ENCODE measurements at places on chromosomes 7 and 10. TPM values are rescaled to one million over a fixed set of nuclear protein-coding genes. Genes with fewer than 3 reads are reported as not detected.

DNA sequence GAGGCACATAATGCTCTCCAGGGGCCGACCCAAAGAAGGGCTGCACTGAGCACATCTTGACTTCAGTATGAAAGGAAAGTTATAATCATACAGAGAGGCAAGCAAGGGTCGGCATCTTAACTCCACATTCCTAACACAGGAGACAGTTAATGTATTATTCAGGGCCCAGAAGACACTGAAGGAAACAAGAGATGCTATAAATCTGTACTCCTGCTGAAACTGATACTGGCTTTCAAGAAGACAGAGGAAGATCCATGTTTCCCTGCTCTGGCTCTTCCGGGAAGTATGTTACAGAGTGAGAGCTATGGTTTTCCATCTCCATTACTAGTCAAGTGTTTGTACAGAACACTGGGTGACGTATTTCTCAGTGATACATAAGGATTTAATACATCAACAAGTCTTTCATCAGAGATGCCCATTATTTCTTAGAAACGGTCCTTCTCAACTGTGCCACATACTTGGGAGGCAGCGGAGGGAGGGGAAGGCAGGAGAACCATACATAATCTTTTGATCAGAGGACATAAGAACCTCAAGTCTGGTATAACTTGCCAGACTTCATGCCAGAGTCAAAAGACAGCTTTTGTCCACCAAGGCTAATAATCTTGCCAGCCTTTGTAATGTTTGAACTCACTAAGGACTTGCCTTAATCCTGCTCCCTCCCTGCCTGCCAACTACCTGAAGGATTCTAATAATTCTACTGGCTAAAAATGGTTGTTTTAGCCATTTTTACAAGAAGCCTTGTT lies 58.1 kb downstream of the ENO4 start:
- DNase-seq, result no peak

DNA sequence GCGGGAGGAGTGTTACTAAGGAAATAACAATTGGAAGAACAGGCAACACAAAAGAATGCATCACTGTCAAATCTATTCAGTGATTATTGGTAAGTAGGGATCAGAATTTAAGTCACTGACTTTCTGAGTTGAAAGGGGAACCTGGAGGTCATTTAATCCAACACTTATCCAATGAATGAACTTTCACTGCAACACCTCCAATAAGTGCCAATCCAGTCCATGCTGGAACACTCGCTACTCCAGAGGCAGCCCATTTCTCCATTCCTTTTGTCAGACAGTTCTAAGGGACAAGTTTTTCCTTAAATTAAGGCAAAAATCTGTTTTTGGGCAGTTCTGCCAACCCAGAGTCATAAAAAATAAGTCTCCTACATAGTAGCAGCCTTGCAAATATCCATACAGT lies 29.5 kb downstream of the FRA10AC1 start:
- DNase-seq, result no peak

GRCh38 chr10:16954280-16955030 lies 137.2 kb upstream of the RSU1 start:
- DNase-seq, result no peak

DNA sequence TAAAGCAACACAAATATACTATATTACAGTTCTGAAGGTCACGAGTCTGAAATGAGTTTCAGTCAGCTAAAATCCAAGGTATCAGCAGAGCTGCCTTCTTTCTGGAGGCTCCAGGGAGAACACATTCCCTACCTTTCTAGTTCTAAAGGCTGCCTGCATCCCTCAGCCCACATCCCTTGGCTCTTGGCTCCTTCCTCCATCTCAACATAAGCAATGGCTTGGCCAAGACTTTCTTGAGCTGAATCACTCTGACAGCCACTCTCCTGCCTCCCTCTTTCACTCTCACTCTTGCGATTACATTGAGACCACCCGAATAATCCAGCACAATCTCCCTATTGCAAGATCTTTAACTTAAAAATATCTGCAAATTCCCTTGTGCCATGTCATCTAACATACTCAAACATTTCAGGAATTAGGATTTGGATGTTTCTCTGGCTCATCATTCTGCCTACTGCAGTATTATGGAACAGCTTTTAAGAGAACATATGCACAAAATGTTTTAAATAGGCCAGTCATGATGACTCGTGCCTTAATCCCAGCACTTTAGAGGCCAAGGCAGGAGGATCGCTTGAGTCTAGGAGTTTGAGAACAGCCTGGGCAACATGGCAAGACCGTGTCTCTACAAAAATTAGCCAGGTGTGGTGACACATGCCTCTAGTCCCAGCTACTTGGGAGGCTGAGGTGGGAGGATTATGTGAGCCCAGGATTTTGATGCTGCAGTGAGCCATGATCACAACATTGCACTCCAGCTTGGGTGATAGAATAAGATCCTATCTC lies 144.2 kb upstream of the VSTM2A start:
- DNase-seq, result no peak

DNA sequence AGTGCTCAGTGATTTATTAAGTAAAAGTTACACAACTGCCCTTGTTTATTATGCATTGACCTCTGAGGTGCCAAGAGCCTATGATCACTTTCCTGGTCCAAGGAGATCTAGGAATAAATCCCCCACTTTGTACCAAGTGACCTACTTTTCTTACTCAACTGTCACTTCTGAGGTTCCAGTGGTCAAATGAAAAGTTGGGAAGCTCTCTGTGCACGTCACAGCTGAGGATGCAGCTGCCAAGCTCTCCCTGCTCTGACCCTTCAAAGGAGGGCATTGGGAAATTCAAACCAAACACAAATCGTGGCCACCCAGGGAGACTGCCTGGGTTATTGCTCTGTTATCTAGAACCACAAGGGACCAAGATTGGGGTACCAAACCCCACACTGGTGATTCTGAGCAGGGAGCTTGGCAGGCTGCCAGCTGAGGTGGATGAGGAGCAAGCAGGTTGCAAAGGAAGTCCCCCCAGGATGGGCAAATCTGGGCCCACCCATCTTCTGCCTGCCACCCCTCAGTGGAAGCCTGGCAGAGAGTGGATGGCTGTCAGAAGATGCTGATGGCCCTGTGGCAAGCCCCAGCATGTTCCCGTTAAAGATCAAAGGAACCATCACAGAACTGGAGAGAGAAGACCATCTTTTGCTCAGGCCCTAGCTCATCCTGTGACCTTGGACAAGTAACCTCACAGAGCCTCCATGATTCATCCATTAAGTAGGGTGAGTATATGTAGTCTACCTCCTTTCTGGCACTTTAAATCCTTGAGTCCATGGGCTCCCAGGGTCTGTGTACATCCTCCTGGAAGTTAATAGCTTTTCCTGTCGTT lies 106.8 kb downstream of the PPP1R3C start:
- DNase-seq, result no peak

GRCh38 chr10:91564026-91564425 lies 68.8 kb downstream of the PPP1R3C start:
- DNase-seq, result no peak

- no peak for DNase-seq
These were observed 13.7 kb upstream of the C10orf71 start for GRCh38 chr10:49285232-49285631.

DNA sequence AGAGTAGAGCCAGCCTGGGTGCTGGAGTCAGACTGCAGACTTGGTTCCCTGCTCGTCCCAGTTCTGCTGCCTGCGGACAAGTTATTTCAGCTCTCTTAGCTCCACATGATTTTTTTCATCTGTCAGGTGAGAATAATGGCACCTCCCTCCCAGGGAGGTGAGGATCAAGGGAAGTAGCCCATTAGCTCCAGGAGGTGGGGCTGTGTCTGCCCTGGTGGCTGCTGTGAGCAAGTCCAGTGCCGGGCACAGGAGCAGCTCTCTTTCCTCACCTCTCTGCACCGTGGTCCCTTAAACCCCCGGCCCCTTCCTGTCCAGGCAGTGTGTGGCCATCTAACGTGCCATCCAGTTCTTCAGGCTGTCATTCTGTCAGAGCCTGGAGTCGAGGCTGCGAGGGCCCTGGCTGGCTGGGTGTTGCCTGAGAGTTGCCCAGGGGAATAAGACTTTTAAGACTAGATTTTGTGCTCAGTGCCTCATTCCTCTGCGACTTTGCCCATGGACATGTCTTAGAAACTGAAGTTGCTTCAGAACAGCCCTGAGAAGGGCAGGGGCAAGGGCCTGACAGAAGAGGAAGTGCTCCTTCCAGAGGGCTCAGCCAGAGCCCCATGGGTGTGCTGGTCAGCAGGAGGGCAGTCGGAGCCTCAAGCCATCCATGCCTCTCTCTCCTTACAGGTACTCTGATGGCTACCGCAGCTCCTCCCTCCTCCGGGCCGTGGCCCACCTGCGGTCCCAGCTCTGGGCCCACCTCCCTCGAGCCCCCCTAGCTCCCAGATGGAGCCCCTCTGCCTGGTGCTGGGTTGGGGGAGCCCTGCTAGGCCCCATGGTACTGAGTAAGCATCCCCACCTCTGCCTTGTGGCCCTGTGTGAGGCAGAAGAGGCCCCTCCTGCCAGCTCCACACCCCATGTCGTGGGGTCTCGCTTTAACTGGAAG lies 5.0 kb downstream of the ABCB8 start:
- no peak for DNase-seq

DNA sequence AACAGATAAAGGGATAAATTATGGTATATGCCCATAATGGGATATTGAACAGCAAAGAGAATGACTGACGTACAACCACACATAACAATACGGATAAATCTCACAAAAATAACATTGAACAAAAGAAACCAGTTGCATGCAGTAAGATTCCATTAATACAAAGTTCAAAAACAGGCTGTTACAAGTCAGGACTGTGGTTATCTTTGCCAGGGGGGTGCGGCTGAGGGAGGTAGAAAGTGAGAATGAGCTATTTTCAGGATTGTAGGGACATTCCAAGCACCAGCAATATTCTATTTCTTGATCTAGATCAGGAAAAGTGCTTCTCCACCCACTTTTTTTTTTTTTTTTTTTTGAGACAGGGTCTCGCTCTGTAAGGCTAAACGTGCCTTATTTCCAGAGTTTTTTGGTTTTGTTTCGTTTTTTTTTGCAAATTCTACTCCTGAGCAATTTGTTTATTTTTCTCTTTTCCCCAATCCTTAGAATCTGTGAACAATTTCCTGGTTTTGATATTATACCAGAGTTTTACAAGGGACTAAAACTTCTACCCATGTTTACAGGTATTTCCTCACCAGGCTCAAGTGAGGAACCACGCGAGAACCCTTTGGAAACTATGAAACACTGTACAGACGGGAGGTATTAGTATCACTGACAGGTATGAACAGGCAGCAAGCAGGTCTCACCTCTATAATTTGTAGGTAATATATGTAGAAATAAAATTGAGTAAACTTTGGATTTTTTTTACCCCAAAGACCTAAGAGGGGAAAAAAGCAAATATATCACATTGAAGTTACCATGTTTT lies 9.9 kb downstream of the SMURF1 start:
- no peak for DNase-seq

- DNase-seq, result peak; percentile 88
These were observed 718 bp upstream of the CTBP2 start for GRCh38 chr10:125160856-125161706.

- no peak for DNase-seq
These were observed 149.8 kb downstream of the XPNPEP1 start for GRCh38 chr10:109773288-109774120.

- no peak for DNase-seq
These were observed 78.9 kb downstream of the CACNB2 start for GRCh38 chr10:18219146-18219545.

DNA sequence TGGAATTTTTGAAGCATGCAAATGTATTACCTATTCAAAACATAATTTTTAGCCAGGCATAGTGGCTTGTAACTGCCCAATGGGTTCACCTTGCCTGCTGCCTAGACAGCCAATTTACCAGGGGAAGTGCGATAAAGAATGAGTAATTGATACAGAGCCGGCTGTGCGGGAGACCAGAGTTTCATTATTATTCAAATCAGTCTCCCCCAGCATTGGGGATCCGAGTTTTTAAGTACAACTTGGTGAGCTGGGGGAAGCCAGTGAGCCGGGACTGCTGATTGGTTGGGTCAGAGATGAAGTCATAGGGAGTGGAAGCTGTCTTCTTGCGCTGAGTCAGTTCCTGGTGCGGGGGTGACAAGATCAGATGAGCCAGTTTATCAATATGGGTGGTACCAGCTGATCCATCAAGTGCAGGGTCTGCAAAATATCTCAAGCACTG lies 29.1 kb upstream of the NRBF2 start:
- DNase-seq, result no peak

- no peak for DNase-seq
These were observed 576.5 kb upstream of the VSTM2A start for GRCh38 chr7:53965716-53966115.

The LAMB4 gene
- 1.1 TPM for total RNA-seq

The SPDYE5 gene
- total RNA-seq, result not detected

The FOXI2 gene
- total RNA-seq, result not detected

The ZNF777 gene
- 17.1 TPM for total RNA-seq

The POP7 gene
- total RNA-seq, result 26.3 TPM

The PGAM2 gene
- total RNA-seq, result 0.97 TPM

The CDNF gene
- 2.9 TPM for total RNA-seq

Data from osteocyte (in vitro differentiated cells).